ENCODE measurements at places on chromosomes 1 and 21.
A peak's percentile ranks its signal among the peaks of the same experiment; 100 is the strongest.

DNA sequence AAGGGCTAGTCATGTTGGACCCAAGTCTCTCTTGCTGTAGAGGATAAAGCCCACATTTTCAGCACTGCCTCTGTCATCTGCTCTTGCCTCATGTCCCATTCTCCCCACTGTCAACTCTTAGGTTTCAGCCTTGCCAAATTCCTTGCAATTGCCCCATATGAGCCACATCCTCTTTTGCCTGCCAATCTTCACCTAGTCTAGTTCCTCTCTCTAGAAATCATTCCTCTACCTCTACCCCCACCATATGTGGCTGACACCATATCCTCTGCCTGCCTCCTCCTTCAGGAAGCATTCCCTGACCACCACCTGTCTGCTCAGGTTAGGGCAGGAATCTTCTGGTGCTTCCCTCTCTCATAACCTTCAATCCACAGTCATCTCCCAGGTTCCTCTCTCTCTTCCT is 38.2 kb downstream of the SLC9A1 start:
- peak; percentile 74 for DNase-seq

DNA sequence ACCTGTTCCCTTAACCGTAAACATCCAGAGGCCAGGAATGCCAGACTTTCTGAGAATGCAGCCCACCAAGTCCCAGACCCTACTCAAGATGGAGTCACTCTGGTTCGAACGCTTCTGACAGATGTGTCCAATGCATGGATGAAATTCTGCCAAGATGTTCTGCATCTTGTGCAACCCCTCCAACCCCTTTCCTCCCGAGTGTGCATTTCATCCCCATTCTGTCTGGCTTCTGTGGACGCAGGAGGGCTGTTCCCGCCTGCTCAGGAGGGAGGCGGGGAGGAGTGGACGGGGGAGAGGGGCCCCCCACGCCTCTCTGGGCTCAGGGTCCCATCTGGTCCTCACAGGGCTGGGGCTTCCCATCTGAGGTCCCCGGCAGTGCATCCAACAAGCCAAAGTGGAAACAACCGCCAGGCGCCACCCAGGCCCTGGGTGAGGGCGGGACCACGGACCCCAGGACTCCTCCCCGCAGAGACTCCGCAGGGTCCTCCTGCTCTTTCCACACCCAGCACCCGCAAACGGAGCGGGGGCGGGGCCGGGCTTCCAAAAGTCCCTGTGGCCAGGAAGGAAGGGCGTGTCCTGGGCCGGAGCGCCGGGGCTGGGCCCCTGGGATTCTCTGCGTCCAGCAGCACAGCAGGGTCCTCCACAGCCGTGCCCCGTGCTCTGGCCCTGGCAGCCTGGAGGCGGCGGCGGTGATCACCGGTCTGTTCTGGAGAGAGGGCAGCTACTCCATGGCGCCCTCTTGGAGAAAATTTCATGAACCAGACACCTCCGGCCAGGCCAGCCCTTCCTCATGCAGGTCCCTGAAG is 27.8 kb upstream of the SUMO3 start:
- peak; percentile 98 for DNase-seq

DNA sequence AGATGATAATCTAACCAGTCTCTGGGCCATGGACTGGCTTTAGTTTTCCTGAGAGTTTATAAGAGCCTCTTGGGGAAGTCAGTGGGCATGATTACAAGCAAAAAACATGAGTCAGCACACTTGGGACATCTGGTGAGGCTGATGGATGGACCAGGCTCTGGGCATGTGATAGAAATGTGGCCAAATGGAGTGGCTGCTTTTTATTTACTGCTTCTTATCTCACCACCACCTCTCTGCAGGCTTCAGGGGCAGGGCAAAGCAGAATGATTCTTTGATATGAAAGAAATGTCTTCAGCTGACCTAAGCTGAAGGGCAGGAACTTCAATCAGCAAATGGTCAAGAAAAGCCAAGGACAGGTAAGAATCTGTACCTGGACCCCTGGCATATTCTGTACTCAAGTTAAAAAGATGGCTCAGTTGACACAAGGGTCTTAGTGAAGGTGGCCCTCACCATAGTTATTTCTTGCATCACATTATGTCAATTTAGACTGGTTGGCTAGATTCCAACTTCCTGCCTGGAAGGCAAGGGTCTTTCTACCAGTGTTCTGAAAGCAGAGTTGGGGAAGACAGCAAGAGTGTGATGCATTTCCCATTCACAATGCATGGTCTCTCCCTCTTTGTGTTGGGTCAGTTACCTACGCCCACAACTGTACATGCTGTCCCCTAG is 162.8 kb downstream of the FASLG start:
- peak; percentile 99 for DNase-seq

DNA sequence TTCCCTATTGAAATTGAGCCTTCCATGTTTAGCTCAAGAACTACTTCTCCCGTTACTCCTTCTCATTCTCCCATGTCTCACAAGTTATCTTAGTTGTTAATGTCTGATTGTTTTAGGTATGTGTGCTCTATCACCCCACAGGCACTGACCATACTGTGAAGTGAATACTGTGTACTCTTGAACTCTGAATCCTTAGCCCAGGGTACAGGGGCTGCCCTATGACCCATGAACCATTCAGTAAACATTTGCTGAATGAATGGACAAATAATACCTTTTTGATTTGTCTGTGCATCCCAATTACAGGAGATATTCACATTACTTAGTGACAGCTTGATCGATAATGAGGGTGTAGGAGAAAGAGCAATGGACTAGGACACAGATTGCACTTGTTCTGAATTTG is 169.4 kb upstream of the BEND5 start:
- no peak for DNase-seq

DNA sequence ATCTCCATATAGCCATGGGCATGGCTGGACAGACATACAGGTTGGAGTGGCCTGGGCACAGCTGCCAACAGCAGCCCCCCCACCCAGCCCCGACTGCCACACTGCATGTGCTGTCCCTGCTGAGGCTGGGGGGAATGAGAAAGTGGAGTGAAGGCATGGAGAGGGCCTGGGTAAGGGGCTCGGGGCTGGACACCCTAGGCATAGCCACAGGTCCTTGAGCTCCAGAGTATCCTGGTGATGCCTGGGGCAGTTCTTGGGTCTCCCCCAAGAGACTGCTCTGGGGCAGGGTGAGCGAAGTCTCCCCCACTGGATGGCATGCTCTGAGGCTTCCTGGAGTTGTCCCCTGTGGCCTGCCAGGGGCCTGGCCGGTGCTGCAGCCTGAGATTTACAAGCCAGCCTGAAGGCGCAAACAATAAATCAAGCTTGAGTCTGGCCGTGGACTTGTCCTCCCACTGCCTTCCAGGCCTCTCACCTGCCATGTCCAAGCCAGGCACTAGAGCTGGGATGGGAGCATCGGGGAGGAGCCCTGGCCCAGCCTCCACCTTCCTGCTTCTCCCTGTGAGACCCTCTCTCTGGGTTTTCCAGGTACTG is 53.6 kb downstream of the FOXO6 start:
- no peak for DNase-seq

GRCh38 chr1:245310571-245311531 is 156.1 kb downstream of the KIF26B start:
- peak; percentile 80 for DNase-seq

GRCh38 chr1:53025769-53026112 is 36.3 kb upstream of the PODN start:
- no peak for DNase-seq

- peak; percentile 87 for DNase-seq
These were observed 115.9 kb downstream of the FGGY start for GRCh38 chr1:59412718-59413326.

- DNase-seq: no peak
These were observed 2.1 kb downstream of the ADORA1 start for GRCh38 chr1:203129501-203130231.

- DNase-seq: peak; percentile 95
These were observed 34.1 kb downstream of the ACOT7 start for GRCh38 chr1:6359216-6360116.

DNA sequence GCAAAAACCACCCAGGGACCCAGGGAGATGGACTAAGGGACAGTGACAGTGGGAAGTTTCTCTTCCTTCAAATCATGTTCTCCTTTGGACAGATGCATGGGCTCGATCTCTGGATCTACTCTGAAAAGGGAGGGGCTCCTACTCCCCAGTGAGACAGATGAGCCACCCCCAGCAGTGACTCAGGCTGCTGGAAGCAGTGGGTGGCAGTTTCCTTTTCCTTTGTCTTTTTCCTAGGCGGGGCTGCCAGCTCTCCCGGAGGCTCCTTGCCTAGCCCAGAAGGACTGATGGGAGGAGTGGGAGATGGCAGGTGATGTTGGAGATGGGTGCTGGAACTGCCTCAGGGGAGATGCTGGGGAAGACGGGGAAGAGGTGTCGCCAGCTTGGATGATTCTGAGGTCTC is 41.0 kb upstream of the IGSF21 start:
- no peak for DNase-seq

DNA sequence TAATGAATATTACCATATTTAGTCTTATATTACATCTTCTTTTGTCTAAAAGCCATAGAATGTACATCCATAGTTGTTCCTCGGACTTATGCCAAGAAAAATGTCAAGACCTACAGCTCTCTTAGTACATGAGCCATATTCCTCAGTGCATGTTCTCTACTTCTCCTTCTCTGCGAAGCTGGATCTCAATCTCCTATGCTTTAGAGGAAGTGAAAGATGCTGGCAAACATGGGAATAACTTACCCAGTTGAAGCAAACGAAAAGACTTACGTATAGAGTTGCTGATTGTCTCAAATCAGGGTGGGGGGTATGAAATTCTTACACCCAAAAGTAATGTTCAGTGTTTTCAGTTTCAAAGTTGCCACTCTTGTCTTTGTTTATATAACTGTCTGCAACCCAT is 32.7 kb downstream of the OR13G1 start:
- peak; percentile 48 for DNase-seq

GRCh38 chr1:154992721-154993571 is 440 bp upstream of the LENEP start:
- peak; percentile 75 for DNase-seq

DNA sequence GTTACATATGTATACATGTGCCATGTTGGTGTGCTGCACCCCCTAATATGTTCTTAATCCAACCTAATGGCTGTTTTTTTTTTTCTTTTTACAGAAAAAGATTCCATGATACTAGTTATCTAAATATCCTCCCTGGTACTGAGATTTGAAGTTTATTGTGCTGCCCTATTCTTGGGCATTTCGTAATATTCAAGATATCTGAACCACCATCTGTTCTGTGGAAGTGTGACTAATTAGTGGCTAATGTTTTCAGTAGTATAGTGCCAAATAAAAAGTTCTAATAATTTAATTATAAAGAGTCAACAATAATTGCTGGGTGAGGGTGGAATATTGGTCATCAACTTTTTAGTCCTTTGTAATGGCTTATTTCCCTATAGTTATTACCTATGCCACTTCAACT is 217.5 kb downstream of the GABPA start:
- DNase-seq: no peak

GRCh38 chr1:154729577-154729976 is 121.6 kb upstream of the ADAR start:
- no peak for DNase-seq

DNA sequence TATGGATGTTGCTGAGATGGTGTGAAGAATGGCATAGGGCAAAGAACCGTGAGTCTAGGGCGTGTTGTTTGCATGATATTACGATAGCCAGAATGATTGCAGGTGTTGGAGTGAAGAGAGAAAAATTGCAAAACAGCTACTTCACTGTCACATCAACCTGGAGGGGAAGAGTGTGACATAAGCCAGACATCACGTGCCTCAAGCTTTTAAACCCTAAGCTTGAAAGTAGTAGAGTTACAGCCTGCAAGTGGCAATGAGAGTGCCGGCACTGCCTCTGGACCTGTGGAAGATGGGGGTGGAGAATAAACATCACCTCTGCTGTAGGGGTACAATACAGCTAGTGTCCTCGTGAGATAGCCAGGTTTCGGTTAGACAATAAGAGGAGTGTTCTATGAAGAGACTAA is 11.1 kb downstream of the EEIG2 start:
- DNase-seq: no peak

DNA sequence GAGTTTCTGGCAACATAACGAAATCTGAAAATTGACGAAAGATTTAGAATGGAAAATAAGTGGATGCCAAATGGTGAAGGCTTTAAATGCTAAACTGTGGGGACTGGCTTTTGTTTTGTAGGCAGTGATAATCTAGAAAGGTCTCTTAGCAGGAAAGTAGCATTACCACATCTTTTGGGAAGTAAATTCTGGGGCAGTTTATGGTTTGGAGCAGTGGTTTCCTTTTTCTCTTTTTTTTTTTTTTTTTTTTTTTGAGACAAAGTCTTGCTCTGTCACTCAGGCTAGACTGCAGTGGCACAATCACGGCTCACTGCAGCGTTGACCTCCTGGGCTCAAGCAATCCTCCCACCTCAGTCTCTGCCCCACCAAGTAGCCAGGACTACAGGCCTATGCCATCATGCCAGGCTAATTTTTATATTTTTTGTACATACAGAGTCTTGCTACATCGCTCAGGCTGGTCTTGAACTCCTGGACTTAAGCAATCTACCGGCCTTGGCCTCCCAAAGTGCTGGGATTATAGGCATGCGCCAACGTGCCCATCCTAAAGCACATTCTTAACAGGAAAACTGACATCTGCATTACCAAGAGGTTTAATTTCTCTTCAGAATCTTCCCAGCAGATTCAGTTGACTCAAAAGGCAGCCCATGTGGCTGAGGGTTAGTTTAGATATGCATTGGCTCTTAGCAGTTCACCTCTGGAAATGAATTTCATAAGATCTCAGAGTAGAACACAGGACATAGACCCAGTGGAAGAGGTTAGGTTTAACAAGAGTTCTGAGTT is 32.9 kb downstream of the C21orf91 start:
- no peak for DNase-seq

GRCh38 chr1:19179597-19180264 is 30.3 kb downstream of the UBR4 start:
- peak; percentile 91 for DNase-seq

- DNase-seq: no peak
These were observed 97.1 kb downstream of the FASLG start for GRCh38 chr1:172756024-172756423.

GRCh38 chr1:150890033-150890416 is 3.1 kb downstream of the CTXND2 start:
- no peak for DNase-seq

- DNase-seq: no peak
These were observed 31.4 kb downstream of the CLSTN1 start for GRCh38 chr1:9792156-9793042.

- DNase-seq: no peak
These were observed 27.8 kb upstream of the A3GALT2 start for GRCh38 chr1:33348676-33349080.

- DNase-seq: no peak
These were observed 486.1 kb upstream of the LRRC7 start for GRCh38 chr1:69081668-69082067.

DNA sequence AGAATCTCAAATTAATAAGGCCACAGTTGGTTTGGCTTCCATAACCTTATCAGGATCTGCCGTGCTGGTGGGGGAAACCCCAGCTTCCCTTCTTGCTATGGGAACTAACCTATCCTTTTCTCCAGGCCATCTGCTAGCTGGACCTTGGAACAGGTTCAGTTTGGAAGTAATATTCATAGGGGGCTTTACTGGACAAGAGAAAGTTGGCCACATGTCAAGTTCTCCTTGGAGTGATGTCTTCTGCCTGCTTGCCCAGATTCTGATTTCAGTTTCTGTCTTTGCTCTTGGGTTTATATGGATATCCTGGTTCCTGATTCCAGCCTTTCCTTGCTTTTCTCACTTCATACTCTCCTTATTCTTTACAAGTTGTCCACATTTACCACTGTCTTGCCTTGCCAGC is 279.6 kb downstream of the ASTN1 start:
- peak; percentile 20 for DNase-seq

All from OCI-M1 (cell line).